ENCODE measurements at places on chromosomes 7 and 10.
A peak's percentile ranks its signal among the peaks of the same experiment; 100 is the strongest.

DNA sequence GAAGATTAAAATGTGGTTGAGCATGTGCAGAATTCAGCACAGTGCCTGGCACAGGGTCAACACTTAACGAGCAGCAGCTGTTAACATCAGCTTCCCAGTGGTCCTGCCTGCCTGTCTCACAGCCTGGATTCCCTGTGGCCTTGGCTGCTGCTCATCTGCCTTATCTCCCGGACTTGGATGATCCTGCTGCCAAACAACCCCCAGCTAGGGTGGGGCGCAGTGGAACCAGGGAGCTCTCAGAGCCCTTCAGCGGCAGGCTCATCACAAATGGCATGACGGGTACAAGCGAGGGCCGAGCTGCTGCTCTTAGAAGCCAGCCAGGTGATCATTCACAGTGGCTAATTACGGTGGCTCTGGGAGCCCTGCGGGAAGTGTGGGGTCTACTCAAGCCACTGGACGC lies 13.0 kb upstream of the SMARCD3 start:
- no peak for DNase-seq

DNA sequence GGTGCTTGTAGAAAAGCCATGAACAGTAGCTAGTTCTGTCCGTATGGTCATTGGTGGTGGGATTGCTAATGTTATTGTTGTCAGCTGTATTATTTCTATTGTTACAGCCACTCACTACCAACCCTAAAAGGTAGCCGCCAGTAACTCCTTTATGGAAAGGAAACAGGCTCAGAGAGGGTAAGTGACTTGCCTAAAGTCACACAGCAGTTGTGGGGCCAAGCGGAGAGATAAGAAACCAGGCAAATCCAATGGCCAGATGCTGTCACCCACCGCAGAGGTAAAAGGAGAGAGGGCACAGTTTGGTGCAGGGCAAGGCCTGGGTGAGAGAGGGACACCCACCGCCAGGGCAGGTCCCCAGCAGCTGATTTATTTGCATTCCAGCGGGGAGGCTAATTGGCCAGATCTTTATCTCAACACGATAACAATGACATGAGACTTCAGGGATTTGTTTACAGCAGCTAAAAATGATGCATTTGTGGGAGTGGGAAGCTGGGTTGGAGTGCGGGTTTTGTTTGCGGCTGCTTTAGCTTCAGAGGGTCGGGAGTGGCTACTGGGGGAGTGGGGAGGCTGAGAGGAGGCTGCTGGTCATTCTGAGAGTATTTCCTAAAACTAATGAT lies 8.6 kb upstream of the NKX2-3 start:
- no peak for DNase-seq

DNA sequence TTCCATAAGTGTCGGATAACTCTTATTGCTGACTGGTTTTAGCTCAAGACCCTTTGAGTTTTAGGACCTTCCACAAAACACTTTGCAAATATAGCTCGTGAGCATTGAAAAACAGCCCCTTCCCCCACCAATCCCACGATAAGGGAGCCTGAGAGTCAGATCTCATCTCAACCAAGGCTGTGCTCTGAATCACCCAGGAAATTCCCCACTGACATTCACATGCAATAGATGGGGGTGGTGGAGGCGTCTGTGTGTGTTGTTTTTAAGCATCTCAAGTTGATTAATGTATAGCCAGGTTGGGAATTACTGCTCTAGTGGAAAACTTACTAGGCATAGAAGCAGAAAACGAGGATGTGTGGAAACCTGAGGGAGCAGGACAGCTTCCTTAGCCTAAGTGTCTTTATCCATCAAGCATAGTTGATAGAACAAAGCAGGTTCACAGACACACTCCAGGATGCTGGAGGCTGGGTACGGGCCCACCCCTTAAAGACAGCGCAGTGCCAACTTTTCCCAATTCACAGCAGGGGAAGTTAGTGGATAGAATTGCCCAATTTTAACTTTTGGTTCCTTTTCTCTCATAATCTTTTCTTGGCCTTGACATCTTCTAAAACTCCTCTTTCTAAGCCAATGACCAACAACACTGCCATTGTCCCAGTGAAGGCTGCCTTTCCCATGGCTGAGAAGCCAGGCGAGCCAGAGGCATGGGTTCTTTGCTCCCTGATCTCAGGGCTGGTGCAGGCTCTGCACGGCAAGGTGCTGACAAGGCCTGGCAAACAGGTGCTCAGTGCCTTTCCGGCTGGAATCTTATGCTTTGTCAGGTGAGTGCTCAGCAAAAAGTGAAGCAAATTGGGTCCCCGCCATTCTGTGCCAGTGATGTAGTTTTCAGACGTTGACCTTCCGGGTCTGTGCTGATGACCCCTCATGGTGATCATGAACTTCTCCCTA lies 98.5 kb upstream of the INSIG1 start:
- no peak for DNase-seq

DNA sequence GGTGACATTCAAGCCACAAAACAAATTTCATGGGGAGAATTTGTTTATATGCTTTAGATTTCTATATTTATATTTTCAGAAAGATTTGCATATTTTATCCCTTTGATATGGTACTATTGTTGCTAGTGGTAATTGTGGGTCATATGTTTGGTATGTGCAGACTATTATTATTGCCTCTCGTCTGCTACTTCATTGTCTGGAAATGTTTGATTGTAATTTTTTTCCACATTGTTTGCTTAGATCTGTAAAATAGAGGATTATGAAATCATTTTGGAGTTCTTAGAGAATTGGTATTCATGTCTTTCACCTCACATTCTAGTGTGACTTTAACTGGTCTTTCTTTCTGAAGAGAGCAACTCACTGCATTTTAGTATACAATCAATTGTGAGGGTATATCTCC lies 44.7 kb downstream of the MYO3A start:
- DNase-seq, result no peak

GRCh38 chr10:79241629-79241989 lies 105.7 kb upstream of the PPIF start:
- peak; percentile 38 for DNase-seq

GRCh38 chr7:134811765-134812164 lies 32.3 kb downstream of the CALD1 start:
- no peak for DNase-seq

DNA sequence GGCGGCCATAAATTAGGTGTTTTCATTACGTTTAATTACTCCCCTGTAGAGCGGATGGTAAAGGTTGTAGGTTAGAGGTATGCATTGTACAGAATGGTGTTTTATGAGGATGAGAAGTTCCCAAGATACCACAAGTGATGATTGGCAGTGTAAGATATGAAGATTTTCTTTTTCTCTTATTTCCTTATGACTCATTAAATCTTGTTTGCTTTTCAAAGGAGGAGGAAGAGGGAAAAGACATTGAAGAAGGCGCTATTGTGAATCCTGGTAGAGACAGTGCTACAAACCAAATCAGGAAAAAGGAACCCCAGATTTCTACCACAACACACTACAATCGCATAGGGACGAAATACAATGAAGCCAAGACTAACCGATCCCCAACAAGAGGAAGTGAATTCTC lies 133.9 kb downstream of the AASS start:
- DNase-seq, result no peak

GRCh38 chr7:18890134-18890533 lies 227.3 kb downstream of the TWIST1 start:
- no peak for DNase-seq

DNA sequence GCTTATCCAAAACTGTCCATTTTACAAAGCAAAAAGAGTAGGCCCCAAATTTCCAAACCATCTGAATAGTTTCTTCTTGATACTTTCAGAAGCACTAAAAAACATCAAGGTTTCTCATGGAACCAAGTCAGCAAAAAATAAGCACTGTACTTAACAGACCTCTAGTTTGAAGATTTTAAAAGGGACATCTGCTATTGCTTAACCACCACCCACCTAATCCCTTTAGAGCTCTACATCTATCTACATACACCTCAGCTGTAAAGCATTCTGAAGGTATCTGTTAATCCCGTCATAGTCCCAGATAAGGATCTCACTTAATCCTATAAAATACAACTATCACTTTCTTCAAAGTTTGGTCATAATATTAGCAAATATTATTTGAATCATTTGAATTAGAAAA lies 72.3 kb downstream of the HIBADH start:
- no peak for DNase-seq
